ENCODE measurements at places on chromosomes 1 and 21.

DNA sequence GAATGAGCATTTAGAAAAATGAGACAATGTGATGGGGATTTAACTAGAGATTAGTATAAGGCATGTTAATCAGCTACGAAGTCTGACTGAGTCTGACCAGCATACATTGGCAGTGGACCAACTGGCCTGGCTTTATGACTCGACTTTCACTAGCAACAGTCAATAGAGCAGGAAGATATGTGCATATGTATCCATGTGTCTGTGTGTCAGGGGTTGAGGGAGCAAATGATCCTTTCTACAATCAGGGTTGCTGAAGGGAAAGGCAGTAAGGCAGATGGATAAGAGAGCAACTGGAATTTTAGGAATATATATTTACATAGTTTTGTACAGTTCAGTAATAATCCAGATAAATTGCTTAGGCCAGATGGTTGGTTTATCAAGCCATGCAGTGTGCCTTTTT, 645.6 kb downstream of the PLA2G4A start:
- no peak for DNase-seq

GRCh38 chr1:152029144-152029928, 7.5 kb downstream of the S100A11 start:
- DNase-seq, result no peak

DNA sequence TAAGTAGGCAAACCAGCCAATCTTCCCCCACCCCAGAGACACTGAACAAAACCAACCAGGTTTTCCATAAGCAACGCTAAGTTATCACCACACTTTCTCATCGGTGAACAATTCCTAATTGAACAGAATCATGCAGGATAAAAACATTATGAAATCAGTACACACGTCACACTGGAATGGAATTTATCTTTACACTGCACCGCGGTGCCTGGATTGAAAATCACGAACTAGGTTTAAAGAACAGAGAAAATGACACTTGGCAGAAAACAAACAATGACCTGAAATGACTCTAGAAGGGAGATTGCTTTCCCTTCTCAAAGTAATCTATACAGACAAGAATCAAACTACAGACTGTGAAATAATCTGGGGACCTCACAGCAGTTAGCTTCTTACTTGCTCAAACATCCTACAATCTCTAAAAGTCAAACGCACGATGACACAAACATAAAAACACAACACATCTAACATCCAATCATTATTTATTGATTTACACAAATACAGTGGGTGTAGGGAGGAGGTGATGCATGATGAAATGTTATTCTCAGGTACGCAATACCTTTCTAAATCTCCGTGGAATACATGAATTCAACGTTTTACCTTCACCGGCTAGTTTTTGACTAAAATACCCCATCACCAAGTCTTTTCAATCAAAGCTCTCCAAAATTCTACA, 1.9 kb downstream of the EIF4G3 start:
- DNase-seq, result no peak

DNA sequence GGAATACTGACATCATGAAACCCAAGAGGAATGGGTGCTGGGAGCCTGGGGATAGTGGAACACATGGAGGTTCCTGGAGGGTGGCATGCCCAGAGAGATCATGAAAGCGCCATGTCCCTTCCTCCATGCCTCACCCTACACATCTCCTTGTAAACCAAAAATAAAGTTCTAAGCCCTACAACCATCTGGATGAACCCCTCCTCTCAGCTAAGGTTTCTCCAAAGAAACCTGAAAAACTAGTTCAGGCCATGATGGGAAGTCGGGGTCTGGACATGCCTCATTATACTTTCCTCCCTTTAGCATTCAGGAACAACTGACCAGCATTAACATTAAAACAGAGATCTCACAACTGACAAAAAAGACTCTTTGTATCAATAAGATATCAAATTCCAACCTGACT, 68.5 kb downstream of the ACBD6 start:
- DNase-seq, result no peak

DNA sequence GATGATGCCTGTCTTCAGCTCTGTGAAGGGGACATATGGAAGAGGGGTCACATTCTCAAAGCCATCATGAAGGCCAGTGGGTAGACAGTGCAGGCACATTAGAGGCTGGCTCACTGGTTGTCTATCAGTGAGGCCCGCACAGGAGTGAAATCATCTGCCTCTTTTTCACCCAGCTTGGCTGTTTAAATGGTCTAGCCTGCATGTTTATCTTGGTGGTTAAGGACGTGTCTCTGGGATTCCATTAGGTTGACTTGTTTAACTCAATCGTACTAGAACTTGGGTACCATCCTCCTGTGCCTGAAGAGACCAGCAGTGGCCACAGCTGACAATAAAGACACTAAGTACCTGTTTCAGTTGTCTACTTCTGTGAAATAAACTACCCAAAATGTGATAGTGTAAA, 219.3 kb downstream of the PLPP3 start:
- no peak for DNase-seq

DNA sequence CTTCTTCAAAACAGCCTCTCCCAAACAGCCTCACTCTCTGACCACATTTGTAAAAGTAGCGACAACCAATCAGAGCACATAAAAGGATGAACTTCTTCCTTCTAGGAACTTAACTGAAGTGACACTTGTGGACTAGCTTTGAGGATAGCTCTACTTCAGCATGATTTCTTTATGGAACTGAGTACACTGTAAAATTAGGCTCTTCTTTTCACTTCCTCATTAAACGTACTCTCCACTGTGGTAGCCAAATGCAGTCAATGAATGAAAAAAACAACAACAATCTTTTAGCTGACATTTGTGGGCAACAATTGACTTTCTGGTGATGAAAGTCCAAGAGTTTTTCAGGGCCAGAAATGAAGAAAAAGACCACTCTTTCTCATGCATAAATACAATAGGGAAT, 9.6 kb downstream of the LRRC53 start:
- no peak for DNase-seq

- no peak for DNase-seq
These were observed 32.4 kb downstream of the KCNN3 start for GRCh38 chr1:154837672-154838171.

DNA sequence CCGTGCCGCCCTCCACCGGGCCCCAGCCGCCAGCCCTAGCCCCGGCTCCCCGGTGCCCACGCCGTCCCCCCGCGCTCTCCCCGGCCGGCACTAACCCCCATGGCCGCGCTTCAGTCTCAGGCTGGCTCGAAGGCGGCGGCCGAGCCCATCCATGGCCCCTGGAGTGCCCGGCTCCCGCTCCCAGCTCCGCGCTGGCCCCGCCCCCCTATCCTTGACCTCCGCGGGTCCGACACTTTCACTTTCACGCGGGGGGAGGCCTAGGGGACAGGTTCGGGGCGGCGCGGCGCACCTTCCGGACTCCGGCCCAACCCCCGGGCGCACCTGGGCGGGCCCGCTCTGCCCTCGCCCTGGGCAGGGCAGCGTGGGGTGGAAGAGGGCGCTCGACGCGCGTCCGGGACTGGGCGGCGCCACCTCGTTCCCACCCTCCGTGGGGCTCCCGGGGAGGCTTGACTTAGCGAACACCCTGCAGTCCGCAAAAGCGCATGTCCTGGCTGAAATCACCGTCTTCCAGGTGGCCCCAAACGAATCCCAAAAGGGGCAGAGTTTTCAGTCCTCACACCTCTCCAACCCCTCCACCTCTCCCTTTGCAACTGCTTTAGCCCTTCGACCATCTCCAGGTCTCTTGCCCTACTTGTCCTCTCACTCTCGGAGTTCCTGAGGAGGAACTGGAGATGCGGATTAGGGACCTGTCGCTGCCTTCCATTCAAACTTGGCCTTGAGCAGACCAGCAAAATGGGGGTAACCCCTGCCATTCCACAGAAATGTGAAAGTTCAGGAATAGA, 3.9 kb upstream of the DENND2D start:
- no peak for DNase-seq

DNA sequence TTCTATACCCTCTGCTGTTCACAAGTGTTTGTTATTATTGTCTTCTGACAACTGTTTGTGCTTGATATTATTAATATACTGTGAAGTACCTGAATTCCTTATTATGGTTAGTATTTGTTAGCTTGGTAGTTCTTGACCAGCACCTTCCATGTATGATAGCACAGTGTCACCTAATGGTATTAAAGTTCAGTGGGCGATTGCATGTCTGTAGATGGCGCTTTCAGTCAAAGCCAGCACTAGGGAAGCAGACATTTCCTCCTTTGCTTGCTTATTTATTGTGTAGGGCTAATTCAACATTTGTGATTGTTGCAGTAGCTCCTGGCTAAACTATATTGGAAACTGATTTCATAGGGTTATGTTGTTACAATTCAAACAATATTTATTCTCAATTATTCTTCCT, 218.0 kb downstream of the ZP4 start:
- no peak for DNase-seq

GRCh38 chr1:225811622-225812487, 1.9 kb downstream of the EPHX1 start:
- DNase-seq, result no peak

DNA sequence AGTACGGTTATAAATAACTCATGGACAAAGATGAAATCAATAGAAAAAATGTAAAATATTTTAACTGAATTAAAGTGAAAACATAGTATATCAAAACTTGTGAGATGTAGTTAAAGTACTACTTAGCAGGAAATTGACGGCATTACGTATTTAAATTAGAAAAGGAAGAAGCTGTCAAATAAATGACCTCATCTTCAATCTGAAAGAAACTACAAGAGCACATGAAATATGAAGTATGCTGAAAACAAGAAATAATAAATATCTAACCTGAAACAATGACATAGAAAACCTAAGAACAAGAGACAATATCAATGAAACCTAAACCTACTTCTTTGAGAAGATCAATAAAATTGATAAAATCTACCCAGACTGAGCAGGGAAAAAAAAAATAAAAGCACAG, 122.2 kb upstream of the PDE4B start:
- no peak for DNase-seq

GRCh38 chr21:46111857-46112724, 14.2 kb downstream of the COL6A2 start:
- DNase-seq, result peak; percentile 13

- no peak for DNase-seq
These were observed 21.2 kb upstream of the APOBEC4 start for GRCh38 chr1:183674339-183674738.

DNA sequence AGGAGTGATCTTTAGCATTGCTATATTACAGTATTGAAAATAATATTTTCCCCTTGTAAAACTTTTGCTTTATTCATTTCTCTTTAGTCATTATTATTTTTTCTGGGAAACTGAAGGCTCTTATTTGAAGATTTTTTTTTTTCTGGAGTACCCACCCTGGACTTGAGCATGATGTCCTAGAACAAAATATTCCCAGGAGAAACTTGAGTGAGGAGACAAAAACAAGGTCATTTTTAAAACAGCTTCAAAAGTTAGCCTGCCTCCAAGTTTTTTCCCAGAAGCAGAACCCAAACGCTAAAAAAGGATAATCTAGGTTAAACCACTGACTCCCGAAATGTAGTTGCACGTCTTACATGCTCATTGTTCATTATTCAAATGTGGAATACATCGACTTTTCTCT, 160.2 kb upstream of the KCTD3 start:
- DNase-seq, result no peak

- DNase-seq, result peak; percentile 46
These were observed 64.0 kb downstream of the ADARB1 start for GRCh38 chr21:45138199-45139002.

GRCh38 chr1:228998179-228998578, 262.9 kb downstream of the RHOU start:
- no peak for DNase-seq

DNA sequence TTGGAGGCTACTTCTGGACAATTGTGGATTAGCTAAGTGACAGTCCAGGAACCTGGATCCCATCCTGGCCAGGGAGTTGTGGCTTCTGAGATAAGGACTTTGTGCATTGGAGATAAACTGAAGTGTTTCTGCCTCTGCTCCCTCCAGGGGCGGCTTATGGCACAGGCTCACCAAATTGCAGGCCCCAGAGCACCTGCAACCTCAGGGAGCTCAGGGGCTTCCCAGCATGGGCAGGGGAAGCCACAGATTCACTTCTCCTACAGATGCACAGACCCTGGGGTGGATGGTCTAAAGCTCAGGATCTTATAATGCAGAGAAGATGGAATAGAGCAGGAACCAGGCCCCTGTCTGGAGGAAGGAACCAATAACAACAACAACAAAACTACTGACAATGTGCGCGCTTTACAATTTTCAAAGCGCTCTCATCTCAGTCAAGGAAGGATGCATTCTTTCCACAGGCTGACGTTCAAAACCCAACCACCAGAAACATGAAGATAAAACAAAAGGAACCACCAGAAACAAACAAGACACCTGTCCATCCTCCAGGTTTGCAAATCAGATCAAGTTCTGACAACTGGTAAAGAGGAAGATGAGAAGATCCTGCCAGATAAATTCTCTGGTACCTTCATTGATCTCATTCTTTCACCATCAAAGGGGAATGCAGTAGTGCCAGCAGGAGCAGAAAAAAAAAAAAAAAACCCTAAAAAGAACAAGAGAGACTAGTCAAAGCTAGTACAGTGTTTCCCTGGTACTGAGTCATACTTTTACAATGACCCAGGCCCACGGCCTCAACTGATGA, 121.0 kb upstream of the IRF2BP2 start:
- no peak for DNase-seq

DNA sequence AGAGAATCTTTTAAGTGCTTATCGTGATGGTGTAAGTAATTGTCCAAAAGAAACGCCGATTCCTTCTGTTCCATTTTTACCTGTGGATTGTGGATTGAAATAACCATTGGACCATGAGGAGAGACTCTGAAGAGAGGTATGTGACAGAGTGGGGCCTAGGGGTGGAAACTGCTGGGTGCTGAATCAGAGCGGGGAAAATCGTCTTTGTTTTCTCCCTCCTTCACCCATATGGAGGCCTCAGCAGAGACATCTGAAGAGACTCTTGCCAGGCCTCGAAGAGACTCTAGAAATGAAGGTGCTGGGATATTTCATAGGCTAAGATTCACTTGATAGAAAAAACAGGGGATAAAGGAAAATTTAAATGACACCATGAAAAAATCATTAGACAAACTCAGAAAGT, 1327.0 kb downstream of the BRINP3 start:
- no peak for DNase-seq

DNA sequence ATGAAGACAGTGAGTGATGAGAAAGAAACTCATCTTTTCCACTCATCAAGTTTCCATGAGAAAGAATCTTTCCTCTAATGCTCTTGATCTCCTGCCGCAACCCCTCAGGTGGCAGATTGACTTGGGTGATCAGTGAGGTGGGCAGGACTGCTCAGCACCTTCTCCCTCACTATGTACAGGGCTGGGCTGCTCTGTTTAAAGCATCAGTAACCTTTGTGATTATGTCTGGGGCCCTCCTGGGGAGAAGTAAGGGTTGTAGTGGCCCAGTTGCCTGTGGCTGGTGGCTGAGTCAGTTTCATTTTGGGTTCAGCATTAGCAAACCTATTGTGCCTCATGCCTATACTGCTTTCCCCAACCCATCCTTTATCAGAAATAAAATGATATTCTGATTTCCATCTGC, 366.0 kb downstream of the TTLL7 start:
- no peak for DNase-seq

- DNase-seq, result no peak
These were observed 7.2 kb upstream of the C8B start for GRCh38 chr1:56972976-56973375.
